ENCODE measurements at places on chromosomes 12 and 14.

DNA sequence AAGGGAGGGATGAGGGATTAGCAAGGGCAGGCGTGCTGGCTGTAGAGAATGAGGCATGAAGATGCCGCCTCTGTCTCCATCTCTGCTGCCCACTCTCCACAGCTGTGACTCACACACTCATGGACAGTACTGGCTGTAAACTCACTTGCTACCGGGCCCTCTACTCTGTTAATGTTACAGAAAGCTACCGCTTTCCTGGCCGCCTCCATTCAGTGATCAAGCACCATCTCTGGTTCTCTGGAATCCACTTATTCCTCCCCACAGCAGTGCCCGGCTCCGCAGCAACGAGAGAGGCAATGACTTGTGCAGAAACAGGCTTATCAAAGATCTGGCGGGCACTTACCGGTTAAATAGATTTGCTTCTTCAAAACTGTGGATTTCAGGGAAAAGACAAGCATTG is 34.8 kb downstream of the AMN start:
- peak; percentile 22 for DNase-seq

- DNase-seq = peak; percentile 39
These were observed 57.6 kb downstream of the BRMS1L start for GRCh38 chr14:35883677-35884293.

GRCh38 chr14:36502558-36503508 is 17.2 kb downstream of the NKX2-1 start:
- DNase-seq = no peak

DNA sequence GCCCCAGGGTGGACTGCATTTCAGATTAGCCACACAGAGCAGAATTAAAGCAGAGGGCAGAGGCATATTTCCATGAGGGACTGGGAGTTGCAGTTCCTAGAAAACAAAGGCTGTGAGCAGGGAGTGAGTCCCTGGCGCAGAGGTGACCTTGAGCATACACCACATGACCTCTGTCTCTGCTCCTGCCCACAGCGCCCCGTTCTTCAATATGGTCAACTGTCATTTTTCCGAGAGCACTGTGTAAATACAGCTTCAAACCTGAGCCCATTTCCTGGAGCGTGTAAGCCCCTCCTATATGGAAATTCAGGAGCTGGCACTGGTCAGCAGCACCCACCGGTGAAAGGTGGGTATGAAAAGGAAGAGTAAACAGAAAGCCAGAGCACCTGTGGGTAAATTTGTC is 192.2 kb upstream of the PELI2 start:
- DNase-seq = no peak

- DNase-seq = no peak
These were observed 91.6 kb downstream of the HELB start for GRCh38 chr12:66393890-66394289.

DNA sequence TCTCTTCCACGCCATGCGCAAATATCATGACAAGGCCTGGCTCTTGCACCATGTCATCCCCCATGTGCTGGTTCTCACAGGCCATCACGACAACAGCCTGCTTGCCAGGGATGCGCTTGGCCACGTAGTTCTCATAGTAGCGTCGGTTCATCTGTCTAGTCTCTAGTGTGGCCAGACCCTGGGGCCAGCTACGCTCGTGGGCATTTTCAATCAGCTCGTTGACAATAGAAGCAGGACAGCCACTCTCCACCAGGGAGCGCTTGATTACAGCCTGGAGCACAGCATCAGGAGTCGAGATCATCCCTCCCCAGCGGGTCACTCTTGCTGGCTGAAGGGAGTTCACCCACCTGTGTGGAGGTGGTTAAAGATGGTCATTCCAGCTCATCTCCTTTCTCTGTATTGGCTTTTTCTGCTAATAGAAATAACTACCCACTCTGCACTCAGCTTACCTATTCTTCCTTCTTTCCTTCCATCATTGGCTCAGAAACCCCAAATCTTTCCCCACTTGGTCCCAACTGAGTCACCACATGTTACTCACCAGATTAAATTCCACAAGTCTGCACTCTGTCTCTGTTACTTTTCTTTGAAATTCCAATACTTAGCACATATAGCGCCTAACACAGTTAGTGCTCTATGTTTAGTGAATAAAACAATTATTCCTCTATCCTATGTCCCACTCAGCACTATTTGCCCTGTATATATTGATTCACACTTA is 15.1 kb downstream of the RNF41 start:
- DNase-seq = peak; percentile 66

DNA sequence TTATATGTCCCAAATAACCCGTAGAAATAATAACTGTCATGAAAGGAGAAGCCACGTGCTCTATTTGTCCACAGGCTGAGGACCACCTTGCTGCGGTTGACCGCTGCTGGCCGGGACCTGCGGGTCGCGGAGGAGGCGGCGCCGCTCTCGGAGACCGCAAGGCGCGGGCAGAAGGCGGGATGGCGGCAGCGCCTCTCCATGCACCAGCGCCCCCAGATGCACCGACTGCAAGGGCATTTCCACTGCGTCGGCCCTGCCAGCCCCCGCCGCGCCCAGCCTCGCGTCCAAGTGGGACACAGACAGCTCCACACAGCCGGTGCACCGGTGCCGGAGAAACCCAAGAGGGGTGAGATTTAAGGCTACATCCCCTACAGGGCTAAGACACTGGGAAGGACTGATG is 21.0 kb downstream of the RPGRIP1 start:
- no peak for DNase-seq

GRCh38 chr14:102205560-102205959 is 65.9 kb downstream of the WDR20 start:
- no peak for DNase-seq

DNA sequence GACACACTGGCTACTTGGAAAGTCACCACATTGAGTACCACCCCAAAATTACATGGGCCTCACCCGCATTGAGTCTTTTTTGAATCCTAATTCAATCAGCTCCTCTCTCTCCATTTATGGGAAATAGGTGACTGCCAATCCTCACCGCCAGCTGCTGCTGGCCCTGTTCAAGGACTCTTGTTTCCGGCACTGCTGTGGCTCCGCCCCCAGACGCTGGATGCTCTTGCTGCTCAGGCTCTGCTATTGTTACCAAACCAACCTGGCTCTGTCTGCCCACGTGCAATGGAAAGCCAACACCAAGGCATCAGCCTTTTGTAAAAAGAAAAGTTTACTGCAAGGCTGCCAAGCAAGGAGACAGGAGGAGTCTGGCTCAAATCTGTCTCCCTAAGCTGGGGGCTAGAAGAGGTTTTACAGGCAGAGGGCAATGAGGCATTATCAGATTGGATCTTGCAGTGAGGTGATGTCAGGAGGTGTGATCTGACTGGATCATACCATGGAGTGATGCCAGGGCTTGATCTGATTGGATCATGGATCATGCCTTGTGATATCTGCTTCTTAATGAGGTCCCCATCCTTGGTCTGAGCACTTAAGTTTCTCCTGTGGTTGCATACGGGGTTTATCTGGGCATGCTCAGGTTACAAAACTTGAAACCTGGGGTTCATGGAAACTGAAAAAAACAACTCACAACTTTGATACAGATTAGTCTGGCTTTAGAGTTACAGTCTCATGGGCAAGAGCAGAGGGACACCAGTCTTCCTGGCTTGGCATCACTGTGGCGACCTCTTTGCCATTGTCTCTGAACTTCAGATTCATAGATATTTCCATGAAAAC is 117.1 kb upstream of the SLC35F4 start:
- DNase-seq = no peak

DNA sequence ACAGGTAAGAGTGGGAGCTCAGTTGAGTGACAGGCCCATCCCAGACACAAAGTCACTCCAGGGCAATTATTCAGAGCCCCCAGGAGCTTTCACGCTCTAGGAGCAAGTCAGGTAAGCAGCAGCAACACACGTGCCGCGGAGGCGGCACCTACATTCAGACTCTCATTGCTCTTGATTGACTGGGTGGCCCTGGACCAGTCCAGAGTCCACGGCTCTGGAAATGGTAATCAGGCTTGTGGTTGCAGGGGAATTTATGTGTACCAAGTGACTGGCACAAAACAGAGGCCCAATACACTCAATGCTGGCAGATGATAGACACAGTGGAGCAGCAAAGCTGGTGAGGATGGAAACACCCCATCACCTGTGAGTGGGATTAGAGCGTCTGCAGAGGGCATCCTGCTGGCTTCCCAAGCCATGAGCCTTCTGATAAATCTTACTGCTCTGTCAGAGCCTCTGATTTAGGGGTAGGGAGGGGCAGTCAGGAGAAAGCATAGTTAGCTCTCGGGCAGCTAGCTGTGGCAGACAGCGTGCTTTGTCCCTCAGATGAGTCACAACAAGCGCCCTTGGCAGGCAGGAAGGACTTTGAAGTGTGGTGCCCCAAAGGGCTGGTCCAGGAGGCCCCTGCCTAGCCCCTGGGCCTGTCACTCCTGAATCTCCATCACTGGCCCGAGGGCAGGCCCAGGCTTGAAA is 344.7 kb downstream of the CACNA1C start:
- no peak for DNase-seq

DNA sequence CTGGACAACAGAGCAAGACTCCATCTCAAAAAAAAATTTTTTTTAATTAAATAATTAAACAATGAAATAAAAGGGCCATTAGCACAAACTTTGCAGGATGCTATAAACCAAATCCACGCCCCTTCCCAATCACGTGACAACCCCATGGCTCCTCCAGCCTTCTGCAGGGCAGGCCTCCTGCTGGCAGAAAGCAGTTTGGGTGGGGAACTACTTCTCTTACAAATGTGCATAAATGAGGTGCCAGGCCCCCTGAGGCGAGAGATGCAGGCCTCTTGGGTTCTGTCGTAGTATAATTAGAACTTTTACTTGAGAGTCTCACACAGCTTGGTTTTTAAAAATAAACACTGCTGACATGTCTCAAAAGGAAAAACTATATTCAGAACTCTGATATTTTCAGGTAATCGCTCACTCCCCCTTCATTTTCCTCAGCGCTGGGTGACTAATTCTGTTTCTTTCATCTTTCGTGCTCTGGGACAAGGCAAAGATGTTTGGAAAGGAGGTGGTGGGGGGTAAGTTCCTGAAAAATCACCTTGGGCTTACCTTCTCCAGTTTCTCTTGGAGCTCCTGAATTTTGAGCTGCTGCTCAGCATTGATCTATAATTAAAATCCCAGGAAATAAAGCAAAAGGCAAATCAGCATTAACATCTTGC is 101.7 kb downstream of the CIT start:
- DNase-seq = no peak

DNA sequence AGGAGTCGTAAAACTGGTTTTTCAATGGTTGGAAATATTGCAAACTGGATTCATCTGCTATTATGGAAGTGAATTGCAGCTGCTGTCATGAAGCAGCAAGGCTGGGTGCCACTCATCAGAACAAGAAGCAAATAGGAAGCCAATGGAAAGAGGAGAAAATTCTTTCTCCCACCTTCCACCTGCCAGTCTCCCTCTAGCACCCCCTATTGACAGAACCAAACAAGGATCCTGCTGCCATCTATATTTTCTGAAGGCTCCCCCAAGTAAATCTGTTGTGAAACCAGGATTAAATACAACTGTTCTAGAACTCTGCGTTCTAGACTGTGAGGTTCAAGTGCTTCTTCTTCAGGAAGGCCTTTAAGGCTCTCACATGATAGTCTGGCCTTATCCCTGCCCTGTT is 286.6 kb downstream of the AACS start:
- DNase-seq = no peak

- peak; percentile 87 for DNase-seq
These were observed 121.9 kb upstream of the SLC38A2 start for GRCh38 chr12:46494424-46494823.

- no peak for DNase-seq
These were observed 204.6 kb downstream of the TSPAN9 start for GRCh38 chr12:3281588-3282383.

GRCh38 chr12:104823985-104824461 is 134.1 kb downstream of the SLC41A2 start:
- no peak for DNase-seq

- DNase-seq = no peak
These were observed 2.3 kb upstream of the PSME1 start for GRCh38 chr14:24133735-24134134.

DNA sequence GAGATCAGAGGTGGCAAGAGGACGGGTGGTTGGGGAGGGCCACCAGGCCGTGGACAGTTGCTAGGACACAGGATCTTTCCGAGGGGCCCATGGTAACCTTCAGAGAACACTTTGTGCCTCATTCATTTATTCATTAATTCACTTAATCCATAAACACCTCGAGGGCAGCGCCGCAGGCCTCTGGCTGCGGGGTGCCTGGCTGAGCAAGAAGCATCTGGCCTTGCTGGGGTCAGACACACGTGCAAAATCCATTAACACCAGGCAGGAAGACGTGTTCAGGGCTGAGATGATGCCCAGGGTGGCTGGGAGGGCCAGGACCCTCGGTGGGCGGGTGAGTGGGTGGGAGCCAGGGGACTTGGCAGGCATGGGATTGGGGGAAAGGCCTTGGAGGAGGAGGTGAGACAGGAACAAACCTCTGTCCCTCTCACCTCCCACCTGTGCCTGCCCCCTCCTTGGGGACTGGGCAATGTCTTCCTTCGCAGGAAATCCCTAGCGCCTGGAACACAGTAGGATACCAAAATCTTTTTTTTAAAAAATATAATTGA is 6.6 kb upstream of the DLK1 start:
- no peak for DNase-seq

DNA sequence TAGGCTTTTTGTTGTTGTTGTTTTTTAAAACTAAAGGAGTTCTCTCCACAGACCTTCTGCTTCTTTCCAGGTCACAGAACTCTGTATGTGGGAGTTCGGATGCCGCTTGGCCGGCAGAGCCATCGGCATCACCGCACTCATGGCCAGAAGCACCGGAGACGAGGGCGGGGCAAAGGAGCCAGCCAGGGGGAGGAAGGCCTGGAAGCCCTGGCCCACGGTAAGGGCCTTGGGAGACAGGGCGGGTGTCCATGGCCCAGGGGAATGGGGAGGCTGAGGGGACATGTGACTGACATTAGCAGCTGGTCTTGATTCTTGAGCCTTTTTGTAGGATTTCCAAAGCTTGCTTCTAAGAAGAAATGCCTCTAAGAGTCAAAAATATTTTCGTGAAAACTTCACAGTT is 26.2 kb downstream of the SLC4A8 start:
- no peak for DNase-seq

DNA sequence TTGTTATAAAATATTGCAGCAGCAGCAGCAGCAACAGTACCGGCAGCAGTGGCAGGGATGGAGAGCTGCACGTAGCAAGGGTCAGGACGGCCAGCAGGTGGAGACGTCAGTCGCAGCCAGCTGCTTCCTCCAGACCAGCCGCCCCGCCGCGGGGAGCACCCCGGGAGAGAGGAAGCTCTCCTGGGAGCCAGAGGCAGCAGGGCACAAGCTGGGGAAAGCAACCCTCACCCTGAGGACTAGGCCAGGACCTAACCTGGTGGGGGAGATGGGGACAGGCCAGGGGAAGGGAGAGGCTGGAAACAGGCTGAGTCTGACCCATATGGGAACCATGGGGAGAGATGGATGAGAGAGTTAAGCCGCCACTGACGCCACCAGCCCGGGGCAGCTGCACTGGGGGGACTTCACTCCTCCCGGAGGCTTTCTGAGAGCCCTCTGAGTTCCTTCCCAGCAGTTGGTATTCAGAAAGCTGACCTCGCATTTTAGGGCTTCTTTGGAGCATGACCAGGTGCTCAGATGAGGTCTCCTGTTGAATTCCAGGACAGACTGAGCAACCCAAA is 56.3 kb downstream of the SPTB start:
- peak; percentile 80 for DNase-seq
